Amniotic stem cell (primary cell): ENCODE measurements at places on chromosomes 1 and 21.

- no peak for DNase-seq
Observed at GRCh38 chr1:228180271-228180958, 14.8 kb downstream of the IBA57 start.

- DNase-seq, result no peak
Observed at GRCh38 chr1:222940095-222940494, 125.3 kb downstream of the DISP1 start.

DNA sequence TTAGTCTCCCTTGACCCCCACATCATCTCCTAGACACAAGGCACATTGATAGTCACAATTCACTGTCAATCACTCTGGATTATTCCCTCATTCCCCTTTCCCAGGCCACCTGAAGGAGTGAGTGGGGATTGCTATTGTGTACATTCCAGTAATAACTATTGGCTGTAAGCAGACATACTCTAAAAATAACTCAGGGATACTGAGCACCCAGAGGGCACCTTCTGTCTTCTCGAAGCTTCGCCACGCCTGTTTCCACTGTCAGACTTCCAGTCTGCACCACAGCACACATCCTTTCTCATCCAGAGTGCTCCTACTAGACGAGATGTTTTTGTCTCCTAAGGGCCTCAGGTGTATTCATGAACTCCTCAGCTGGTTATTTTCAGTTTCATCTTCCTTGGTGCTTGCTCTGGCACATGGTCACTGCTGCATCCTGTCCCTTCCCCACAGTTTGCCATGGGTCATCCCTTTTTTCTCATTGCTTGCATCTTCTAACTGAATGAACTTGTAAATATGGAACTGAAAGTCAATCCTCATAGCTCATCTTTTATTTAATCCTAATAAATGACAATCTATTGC, 848 bp upstream of the APOBEC4 start:
- DNase-seq, result no peak

DNA sequence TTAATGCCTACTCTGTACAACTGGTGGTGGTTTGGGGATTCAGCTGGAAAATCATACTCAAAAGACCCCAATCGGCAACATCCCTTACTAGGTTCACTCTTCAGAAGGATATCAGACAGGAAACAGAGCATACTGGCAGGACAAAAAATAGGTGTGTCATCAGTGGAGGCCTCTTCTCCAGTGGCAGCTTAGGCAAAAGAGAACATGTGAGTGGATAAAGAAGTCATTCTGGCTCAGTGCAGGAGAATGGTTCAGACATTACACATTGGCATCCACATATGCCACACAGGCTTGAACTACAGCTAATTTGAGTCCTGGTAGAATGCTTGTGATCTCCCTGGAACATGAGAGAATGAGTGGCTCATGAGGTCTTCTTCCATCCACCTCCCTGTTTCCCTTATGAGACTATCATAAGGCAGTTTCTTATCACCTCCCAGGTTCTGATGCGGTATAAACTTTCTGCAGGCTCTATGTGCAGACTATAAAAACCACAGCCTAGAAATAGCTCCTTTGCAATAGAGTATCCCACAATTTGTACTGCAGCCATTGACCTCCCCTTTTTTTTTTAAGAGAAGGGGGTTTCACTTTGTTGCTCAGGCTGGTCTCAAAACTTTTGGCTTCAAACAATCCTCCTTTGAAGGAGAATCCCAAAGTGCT, 24.7 kb downstream of the VAMP4 start:
- no peak for DNase-seq

DNA sequence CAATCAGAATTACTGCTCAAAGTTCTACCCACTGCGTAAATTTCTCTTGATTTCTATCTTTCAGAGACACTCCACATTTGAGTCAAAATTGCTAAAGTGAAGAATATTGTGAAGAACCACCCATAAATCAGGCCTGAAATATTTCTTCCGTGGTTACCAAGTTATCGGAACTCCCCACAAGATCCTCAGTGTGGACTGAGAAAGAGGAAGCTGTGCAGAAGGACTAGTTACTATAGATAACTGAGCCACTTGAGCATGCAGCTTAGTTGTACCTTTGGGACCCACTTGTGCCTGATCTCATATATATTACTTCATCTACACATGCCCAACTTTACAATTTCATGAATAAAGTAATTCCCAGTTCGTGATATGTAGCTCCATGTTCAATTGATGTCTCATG, 18.4 kb downstream of the RWDD3 start:
- DNase-seq, result no peak

DNA sequence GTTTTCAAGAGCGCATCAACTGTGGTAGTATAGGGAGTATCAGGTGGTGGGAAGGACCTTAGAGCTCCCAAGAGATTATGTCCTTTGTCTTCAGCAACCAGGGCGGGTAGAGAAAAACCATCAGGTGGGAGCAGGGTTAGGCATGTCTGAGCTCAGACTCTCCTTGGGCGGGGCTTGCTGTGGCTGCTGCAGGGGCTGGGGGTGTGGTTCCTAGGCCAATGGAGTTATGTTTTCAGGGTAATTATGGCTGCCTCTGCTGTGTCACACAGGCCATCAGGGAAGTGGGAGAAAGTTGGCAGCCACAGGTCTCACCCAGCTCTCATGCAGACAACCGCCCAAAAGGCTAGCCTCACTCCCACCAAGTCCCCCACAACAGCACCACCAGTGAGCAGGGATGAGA, 74.9 kb downstream of the FCRL5 start:
- DNase-seq, result no peak

- DNase-seq, result no peak
Observed at GRCh38 chr1:62144238-62144831, 50.3 kb upstream of the L1TD1 start.
